ENCODE measurements at places on chromosomes 16 and 17. TPM values are rescaled to one million over a fixed set of nuclear protein-coding genes. Genes with fewer than 3 reads are reported as not detected.

GRCh38 chr17:1111599-1112443, 68.0 kb downstream of the ABR start:
- DNase-seq: no peak

The PIGW gene
- 12.7 TPM for total RNA-seq

- no peak for DNase-seq
Measured at GRCh38 chr16:74503412-74503811, 82.1 kb upstream of the CLEC18B start.

The TRIM47 gene
- 14.9 TPM for total RNA-seq

The CHRNE gene
- 4.9 TPM for total RNA-seq

- DNase-seq: peak; percentile 52
Measured at GRCh38 chr16:1019231-1020090, 37.9 kb downstream of the SOX8 start.

The PRAC1 gene
- total RNA-seq: not detected

The SLC12A3 gene
- total RNA-seq: not detected

DNA sequence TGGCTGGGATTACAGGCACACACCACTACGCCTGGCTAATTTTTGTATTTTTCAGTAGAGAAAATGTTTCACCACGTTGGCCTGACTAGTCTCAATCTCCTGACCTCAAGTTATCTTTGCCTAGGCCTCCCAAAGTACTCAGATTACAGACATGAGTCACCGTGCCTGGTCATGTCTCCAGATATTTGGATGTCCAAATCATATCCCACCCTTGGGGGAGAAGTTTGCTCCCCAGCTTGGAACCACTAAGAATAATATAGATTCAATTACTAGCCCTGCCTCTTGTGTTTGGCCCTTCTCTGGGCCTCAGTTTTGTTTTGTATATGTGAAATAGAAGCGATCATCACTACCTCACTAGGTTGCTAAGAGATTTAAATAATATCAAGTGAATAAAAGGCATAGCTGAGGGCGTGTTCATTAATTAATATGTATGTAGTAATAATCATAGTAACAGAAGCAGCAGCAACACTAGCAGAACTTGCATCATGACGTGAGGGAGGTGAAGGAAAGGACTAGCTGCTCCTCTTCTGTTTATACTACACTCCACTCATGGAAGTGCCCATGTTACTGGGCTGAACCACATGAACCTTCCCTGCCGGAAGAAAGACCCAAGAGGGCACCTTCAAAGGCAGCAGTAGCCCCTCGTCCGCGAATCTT, 253.6 kb upstream of the XYLT1 start:
- DNase-seq: peak; percentile 63

The KRTAP1-5 gene
- not detected for total RNA-seq

DNA sequence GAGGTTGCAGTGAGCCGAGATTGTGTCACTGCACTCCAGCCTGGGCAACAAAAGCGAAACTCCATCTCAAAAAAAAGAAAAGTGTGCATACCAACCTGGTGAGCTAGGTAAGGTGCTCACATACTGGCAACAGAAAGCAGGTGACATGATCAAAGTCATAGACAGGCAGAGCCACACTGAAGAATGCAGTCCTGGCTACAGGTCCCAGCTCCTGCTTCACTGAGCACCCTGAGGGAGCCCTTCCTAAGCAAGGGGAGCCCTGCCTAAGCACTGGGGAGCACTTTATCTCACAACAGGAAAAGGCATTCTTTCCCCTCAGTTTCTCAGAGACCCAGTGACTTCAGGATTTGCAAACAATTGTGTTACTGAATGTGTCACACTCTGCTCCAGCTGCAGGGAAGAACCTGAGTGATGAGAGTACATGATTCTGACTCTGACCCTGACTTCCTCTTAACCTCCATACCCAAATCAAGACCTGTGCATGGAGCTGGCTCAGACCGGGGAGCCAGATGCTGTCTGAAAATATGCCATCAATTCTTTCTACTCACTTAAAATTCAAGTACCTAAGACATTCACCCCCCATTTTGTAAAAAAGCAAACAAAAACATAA, 40.5 kb downstream of the ANKRD11 start:
- DNase-seq: no peak

The MYOCD gene
- 0.16 TPM for total RNA-seq

- DNase-seq: no peak
Measured at GRCh38 chr16:13926891-13927290, 6.9 kb downstream of the ERCC4 start.

DNA sequence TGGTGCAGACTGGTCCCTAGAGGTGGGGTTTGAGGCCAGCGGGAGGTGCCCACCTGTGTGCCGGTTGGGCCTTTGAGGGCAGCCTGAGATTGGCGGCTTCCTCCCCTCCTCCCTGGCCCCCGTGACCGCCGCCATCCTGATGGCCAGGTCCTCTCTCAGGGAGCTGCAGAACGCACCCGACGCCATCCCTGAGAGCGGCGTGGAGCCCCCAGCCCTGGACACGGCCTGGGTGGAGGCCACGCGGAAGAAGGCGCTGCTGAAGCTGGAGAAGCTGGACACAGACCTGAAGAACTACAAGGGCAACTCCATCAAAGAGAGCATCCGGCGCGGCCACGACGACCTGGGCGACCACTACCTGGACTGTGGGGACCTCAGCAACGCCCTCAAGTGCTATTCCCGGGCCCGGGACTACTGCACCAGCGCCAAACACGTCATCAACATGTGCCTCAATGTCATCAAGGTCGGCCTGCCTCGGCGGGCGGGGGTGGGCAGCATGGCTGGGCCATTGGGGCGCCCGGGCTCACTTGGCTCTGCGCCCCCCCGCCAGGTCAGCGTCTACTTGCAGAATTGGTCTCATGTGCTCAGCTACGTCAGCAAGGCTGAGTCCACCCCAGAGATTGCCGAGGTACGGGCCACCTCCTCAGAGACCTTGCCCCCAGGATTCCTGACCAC, 2.8 kb downstream of the GPS1 start:
- no peak for DNase-seq

The PERCC1 gene
- not detected for total RNA-seq

- DNase-seq: no peak
Measured at GRCh38 chr17:48003417-48004151, 32.7 kb downstream of the CDK5RAP3 start.

GRCh38 chr17:58084317-58084981, 1.2 kb downstream of the DYNLL2 start:
- DNase-seq: peak; percentile 8

DNA sequence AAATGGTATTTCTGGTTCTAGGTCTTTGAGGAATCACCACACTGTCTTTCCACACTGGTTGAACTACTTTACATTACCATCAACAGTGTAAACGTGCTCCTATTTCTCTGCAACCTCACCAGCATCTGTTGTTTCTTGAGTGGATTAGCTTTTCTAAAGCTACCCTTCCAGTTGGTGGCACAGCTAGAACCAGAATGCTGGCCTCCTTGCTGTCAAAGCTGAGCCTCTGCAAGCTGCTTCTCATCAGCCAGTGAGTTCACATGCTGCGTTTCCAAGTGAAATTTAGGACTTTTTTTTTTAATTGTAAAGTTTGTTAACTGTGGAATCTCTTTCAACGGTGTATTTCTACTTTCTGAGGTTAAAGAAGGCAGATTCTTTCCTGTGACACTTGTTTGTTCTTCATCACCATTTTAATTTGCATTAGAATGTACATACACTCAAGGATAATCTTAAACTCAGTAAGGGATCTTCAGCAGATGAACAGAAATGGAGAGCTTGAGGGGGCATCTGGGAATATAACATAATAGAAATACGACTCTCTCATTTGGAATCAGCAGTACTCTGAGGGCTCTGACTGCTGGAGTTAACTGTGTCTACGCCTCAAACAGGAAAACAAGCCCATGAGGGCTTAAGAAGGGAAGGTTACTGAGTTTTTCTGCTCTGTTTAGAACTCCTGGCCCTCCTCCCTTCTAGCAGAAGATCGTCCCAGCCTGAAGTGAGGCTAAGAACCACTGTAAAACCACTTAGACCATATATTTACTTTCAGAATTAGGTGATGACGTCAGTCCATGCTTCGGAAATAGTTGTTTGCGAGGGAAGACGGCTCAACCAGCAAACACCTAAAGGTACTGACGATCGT, 148.4 kb upstream of the FAM20A start:
- no peak for DNase-seq

DNA sequence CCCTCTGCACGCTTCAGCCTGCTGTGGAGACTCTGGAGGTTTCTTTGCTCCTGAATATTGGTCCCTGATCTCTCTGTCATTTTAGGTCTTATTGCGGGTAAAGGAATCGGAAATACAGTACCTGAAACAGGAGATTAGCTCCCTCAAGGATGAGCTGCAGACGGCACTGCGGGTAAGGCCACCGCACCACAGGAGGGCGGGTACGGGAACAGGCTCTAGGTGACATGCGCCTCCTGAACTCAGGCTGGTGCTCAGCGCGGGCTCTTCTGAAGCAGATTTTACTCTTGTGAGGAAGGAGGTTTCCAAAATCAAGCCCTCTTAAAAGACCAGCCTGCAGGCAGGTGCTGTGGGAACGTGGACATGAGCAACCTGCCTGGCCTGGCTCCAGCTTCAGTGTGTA, 29.8 kb downstream of the PLD6 start:
- no peak for DNase-seq

The ABCC1 gene
- total RNA-seq: 34.6 TPM

GRCh38 chr16:15043344-15043743, 12.5 kb downstream of the NTAN1 start:
- no peak for DNase-seq

The CCL8 gene
- total RNA-seq: not detected

GRCh38 chr17:48127371-48128051, 19.9 kb downstream of the SNX11 start:
- DNase-seq: peak; percentile 4

The OR4D1 gene
- not detected for total RNA-seq

DNA sequence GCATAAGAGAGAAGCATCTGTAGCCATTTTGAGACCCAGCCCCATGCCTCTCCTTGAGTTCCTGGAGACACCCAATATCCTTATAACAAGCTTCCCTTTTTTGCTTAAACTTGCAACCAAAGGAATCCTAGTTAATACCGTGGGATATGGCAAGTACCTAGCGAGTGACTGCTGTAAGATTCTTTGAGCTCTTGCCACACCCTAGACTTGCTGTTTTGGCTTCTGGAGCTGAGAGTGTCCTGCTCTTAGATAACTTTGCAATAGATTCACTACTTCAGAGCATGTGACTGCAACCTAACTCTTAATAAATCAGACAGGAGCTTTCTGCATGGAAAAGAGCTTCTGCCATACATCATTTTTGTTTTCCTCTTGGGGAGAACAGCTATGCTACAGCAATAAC, 58.3 kb downstream of the AKAP1 start:
- DNase-seq: no peak

- no peak for DNase-seq
Measured at GRCh38 chr17:18100616-18101015, 7.9 kb upstream of the MYO15A start.

The MLX gene
- total RNA-seq: 10.5 TPM

DNA sequence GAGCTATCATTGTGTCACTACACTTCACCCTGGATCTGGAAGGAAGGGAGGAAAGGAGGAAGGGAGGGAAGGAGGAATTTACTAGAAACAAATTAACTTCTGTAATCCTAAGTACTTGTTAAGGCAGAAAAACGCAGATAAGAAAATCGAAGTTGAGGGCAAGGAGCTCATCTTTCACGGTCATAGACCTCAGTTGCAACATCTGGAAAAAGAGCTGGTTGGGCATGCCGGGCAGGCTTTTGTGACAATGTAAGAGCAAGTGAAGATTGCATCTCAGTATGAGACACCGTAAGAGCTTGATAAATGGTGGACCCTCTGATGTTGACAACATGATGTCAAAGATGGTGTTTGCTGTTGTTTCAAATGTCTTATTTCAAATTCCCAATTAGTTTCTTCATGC, 721.5 kb downstream of the MAF start:
- DNase-seq: no peak

The LGALS9 gene
- total RNA-seq: 0.90 TPM

GRCh38 chr16:49078571-49078970, 203.1 kb downstream of the CBLN1 start:
- DNase-seq: no peak

GRCh38 chr16:81445966-81446906, 1.6 kb downstream of the CMIP start:
- DNase-seq: peak; percentile 63

The ATP1B2 gene
- total RNA-seq: not detected

DNA sequence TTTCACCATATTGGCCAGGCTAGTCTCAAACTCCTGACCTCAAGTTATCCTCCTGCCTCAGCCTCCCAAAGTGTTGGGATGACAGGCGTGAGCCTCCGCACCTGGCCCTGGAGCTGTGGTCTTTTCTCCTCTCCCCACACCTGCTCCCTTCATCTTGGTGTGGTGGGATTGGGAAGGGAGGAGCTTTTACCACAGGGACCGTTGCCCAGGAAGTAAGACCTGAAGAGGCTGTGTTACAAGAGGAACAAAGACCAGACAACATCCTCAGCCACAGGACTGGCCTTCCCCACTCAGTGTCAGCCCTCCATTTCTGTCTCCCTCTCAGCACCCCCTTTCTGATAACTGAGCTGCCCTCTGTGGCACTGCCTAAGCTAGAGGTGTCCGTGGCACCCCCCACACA, 9.4 kb upstream of the C17orf113 start:
- no peak for DNase-seq

DNA sequence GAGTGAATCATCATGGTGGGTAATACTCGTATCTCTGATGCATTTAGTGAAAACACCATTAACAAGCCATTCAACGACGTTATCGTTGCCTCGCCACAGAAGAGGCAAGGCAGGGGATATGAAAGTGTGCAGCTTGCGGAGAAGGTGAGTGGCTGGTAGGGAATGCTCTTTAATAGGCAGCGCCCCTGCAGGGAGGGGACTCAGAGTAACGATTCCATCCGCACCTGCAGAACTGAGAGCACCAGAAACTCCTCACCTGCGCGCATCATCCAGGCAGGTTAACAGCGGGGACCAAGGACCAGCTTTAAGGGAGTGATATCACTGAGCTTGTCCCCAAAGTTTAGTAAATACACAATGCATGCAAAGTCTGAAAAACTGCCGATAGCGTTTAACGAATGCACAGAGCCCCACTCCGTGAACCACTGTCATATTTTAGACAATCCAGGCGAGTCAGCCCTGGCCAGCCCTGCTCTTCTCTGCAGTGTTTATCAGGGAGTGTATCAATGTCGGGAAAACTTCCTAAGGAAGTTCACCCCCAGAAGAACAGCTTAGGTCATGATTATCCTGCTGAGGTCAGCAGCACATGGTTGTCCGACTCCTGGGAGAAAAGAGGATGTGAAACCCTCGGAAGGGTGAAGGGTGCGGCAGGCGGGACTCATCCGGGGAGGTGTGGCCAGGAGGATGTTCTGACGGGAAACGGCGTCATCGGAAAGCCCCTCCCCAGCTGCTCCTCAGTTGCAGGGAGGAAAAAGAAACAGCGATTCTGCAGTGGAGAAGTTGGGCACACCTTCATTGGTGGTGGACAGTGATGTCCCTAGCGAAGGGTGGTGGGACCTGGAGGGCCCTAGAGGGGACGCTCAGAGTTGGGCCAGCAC, 68.5 kb upstream of the DNAH17 start:
- peak; percentile 10 for DNase-seq

DNA sequence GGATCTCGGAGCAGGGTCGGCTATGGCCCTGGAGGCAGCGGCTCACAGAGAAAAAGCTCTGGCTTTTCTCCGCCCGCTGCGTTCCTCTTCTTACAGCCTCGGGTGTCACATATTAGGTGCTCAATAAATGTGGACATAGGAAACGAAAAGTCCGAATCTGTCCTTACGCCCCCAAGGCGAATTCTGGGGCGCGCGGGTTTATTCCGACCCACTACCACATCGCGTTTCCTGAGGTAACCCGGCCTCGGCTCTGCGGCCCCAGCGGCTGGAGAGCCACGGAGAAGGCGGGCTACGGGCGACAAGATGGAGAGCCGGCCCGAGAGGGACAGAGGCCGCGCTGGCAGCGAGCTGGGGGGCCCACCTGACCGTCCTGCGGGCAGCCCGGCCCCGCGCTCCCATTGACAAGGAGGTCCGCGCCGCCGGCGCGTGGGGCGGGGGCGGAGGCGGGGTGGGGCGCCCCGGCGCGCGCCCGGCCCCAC, 573 bp upstream of the GNAO1 start:
- DNase-seq: peak; percentile 3

The ATP2A1 gene
- total RNA-seq: 0.18 TPM

The PLLP gene
- total RNA-seq: not detected
